ENCODE measurements at places on chromosomes 1 and 21. TPM values are rescaled to one million over a fixed set of nuclear protein-coding genes. Genes with fewer than 3 reads are reported as not detected.

DNA sequence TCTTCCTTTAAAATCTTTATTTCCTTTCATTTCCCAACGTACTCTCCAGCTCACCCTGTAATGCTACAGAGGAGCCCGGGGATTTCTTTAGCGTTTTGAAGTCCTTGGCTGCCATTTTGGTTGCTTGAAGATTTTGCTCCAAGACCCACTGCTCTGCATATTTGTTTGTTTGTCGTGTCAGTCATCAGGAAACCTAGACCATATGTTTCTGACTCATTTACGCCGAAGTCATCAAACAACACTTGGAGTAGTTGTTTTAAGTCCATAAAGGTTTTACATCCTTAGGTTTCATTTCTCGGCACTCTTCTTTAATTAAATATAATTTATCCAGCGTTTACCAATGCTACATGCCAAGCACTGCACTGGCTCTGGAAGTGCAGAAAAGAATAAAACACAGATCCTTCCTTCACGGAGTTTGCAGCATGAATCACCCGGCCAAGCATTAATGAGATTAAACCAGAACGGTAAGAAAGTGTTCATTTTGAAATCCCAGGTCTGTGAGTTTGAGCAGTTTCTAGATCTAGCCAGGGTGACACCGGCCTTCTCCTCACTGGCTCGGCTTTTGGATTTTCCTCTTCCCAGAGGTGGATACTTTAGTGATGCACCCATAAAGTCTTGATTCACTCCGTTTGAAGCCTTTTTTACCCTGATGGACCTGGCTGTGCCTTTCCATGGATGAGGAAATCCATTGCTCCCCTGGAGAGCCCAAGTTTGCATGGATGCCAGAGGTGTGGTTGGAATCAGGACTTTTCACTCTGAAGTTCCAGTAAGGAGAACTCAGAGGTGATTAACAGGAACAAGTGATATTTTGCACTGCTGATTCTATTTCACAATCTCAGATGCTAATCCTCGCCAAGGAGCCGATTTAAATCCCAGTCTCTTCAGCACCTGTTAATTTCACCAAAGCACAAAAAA is 109.3 kb downstream of the KAZN start:
- peak; percentile 68 for ATAC-seq

GRCh38 chr1:232422898-232423297 is 207.0 kb downstream of the SIPA1L2 start:
- ATAC-seq = peak; percentile 87

- ATAC-seq = no peak
Observed at GRCh38 chr21:25757531-25757930, 22.8 kb downstream of the GABPA start.

DNA sequence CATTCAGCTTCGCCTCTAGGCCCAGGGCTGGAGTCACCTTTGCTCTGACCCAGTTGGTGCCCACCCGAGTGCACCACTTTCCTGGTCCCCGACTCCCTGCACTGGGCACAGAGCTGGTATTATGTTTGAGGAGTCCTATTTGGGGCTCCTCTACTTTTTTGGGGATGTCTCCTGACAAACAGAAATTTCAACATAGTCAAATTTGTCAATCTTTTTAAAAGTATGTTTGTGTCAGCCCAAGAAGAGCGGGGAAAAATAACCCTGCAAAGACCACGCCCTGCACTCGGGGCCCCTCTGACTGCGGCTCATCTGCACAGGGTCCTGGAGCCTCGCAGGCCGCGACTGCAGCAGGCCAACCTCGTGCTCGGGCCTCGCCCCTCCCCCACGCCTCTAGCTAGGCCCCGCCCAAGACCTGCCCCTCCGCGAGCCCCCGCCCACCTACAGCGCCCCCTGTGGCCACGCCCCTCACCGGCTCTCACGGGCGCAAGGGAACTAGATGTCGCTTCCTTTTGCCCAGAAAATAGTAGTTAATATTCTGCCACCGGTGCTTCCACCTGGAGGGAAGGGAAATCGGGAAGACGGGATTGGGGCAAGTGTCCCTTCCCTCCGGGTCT is 11.4 kb downstream of the FAM229A start:
- peak; percentile 79 for ATAC-seq

- no peak for ATAC-seq
Observed at GRCh38 chr1:9165396-9165795, 36.5 kb upstream of the GPR157 start.

- ATAC-seq = no peak
Observed at GRCh38 chr1:100187912-100188311, 9.9 kb upstream of the LRRC39 start.

GRCh38 chr1:118116909-118117308 is 68.1 kb downstream of the SPAG17 start:
- no peak for ATAC-seq

Gene HNRNPU
- 164 TPM for total RNA-seq

Gene SESN2
- 26.2 TPM for total RNA-seq

Gene LRRC71
- total RNA-seq = not detected

Gene PLA2G5
- total RNA-seq = 0.52 TPM

Gene FOXO6
- not detected for total RNA-seq

Gene SPRR4
- not detected for total RNA-seq

Measured in esophagus mucosa (tissue), 1 donor.